ENCODE measurements at places on chromosomes 12 and 14. TPM values are rescaled to one million over a fixed set of nuclear protein-coding genes. Genes with fewer than 3 reads are reported as not detected.

EML1 gene
- total RNA-seq = 15.7 TPM

CLEC9A gene
- total RNA-seq = not detected

SPIC gene
- total RNA-seq = not detected

- H3K27ac ChIP-seq = peak overlapping the region; percentile 8
- peaks cover 6% of the 10 kb centered on the region for H3K27me3 ChIP-seq
- DNase-seq = no peak
- no peaks in the 10 kb centered on the region for H3K36me3 ChIP-seq
- no peak overlapping the region for H3K4me3 ChIP-seq
These were observed 2.8 kb downstream of the CKB start for GRCh38 chr14:103519837-103520212.

DNA sequence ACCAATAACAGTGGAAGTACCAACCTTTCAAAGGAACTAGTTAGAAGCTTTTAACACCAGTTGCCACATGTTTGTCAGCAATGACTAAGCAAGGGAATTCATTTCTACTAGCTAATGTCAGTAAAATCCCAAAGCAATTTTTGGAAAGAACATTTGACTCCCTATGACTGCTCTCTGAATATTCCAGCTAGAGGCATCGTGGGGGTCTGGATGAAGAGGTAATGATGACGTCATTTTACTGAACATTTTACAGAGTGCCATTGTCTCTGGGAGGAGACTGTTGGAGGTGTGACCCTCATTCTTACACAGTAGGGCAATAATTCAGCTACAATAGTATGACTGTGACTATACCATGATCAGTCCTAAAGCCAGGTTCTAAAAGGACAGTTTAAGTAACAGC lies 204.8 kb downstream of the ITPR2 start:
- H3K4me1 ChIP-seq = no peaks in the 10 kb centered on the region
- H3K27me3 ChIP-seq = no peaks in the 10 kb centered on the region
- H3K4me3 ChIP-seq = no peak overlapping the region
- DNase-seq = no peak

DNA sequence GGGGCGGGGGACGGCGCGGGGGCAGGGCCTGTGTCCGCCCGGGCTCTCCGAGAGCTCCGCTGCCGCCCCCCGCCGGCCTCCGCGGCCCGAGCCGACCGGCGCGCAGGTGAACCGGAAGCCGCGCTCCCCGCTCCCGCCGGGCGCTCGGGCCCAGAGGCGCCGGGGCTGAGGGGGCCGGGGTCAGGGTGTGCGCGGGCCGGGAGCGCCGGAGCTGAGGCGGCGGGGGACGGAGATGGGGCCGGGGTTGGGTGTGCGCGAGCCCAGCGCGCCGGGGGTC lies 431 bp downstream of the HIP1R start:
- H3K4me1 ChIP-seq = peaks cover 47% of the 10 kb centered on the region
- no peak for DNase-seq
- H3K36me3 ChIP-seq = no peaks in the 10 kb centered on the region
- H3K4me3 ChIP-seq = peak overlapping the region; percentile 88

DNA sequence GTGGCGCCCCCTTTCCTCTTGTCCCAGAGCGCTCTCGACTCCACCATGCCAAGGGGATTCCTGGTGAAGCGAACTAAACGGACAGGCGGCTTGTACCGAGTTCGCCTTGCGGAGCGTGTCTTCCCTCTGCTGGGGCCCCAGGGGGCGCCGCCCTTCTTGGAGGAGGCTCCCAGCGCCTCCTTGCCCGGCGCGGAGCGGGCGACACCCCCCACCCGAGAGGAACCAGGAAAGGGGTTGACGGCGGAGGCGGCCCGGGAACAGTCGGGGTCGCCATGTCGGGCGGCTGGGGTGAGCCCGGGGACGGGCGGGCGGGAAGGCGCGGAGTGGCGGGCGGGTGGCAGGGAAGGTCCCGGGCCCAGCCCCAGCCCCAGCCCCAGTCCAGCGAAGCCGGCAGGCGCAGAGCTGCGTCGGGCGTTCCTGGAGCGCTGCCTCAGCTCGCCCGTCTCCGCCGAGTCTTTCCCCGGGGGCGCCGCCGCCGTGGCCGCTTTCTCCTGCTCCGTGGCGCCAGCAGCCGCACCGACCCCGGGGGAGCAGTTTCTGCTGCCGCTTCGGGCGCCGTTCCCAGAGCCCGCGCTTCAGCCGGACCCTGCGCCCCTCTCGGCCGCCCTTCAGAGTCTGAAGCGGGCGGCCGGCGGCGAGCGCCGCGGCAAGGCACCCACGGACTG lies 376 bp downstream of the INSM2 start:
- H3K4me3 ChIP-seq = peak overlapping the region; percentile 67
- H3K36me3 ChIP-seq = peaks cover 3% of the 10 kb centered on the region

DNA sequence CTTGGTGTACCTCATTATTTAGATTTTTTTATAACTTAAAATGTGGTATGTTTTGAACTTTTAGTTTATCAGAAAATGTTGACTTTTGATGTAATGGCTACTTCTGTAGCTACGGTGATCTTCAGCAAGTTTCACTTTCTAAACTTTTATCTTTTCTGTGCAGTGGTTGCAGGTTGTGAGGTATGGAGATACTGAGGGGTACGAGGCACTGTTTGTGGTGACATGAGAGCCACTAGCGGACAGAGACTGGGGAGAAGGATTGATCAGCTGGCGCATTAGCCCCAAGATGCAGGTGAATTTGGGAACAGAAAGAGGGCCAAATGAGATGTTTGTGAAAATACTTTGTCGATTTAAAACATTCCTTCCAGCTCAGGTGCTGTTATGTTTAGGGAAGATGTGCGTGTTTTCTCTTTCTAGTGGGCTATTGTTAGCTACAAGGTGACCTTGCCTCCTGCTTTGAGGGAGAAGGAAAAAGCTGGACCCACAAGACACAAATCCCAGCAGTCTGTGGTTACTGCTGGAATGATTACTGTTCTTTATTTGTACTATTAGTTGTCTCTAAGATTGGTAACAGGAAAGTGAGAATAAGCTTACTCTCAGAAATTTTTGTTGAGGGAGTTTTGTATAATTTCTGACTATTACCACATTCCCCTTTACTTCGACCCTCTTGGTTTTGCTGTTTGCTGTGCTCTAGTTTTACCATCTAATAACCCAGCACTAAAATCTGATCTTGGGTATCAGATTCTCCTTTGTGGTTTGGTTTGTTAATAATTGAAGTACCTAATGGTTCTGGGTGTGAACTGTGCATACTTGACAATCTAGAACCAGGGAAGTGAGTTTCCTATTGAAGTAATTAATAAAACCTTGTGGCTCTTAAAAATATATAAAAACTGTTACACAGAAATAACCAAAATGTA lies 61.7 kb downstream of the FBXO34 start:
- H3K36me3 ChIP-seq = no peaks in the 10 kb centered on the region
- no peaks in the 10 kb centered on the region for H3K27me3 ChIP-seq
- no peak overlapping the region for H3K27ac ChIP-seq
- DNase-seq = no peak
- H3K4me1 ChIP-seq = peaks cover 29% of the 10 kb centered on the region

Measured in suprapubic skin (tissue), 4 donors.